Liver (tissue), 10 donors: ENCODE measurements at places on chromosomes 12 and 14. TPM values are rescaled to one million over a fixed set of nuclear protein-coding genes. Genes with fewer than 3 reads are reported as not detected.

GPR33 gene
- total RNA-seq, result not detected

CLEC4A gene
- total RNA-seq, result 0.67 TPM

FAIM2 gene
- total RNA-seq, result 0.23 TPM

RABGGTA gene
- total RNA-seq, result 19.7 TPM

GPRC5D gene
- 0.17 TPM for total RNA-seq

- DNase-seq, result no peak
- no peak overlapping the region for H3K4me3 ChIP-seq
Observed at GRCh38 chr12:91250273-91250665, 67.7 kb upstream of the DCN start.

GRCh38 chr12:121793838-121794533 is 498 bp upstream of the RHOF start:
- H3K27ac ChIP-seq, result peak overlapping the region; percentile 92
- peak; percentile 94 for DNase-seq
- H3K4me1 ChIP-seq, result peaks cover 57% of the 10 kb centered on the region
- H3K36me3 ChIP-seq, result no peaks in the 10 kb centered on the region

GRCh38 chr14:79585845-79586244 is 625.5 kb downstream of the DIO2 start:
- H3K27me3 ChIP-seq, result no peaks in the 10 kb centered on the region
- DNase-seq, result no peak
- no peaks in the 10 kb centered on the region for H3K36me3 ChIP-seq
- no peak overlapping the region for H3K27ac ChIP-seq

GRCh38 chr12:7042842-7043241 is 17.7 kb upstream of the C1S start:
- H3K4me1 ChIP-seq, result no peaks in the 10 kb centered on the region
- no peaks in the 10 kb centered on the region for H3K36me3 ChIP-seq
- H3K4me3 ChIP-seq, result no peak overlapping the region
- DNase-seq, result no peak
- no peaks in the 10 kb centered on the region for H3K27me3 ChIP-seq

- no peak for DNase-seq
- H3K4me1 ChIP-seq, result no peaks in the 10 kb centered on the region
- H3K27ac ChIP-seq, result no peak overlapping the region
Observed at GRCh38 chr12:117234441-117234840, 44.2 kb upstream of the FBXO21 start.

- H3K27ac ChIP-seq, result no peak overlapping the region
- no peak overlapping the region for H3K4me3 ChIP-seq
- H3K4me1 ChIP-seq, result peaks cover 2% of the 10 kb centered on the region
Observed at GRCh38 chr12:52215587-52216031, 17.4 kb upstream of the KRT7 start.
